Testis (tissue), 5 donors: ENCODE measurements at places on chromosomes 5 and 9.
A peak's percentile ranks its signal among the peaks of the same experiment; 100 is the strongest.

DNA sequence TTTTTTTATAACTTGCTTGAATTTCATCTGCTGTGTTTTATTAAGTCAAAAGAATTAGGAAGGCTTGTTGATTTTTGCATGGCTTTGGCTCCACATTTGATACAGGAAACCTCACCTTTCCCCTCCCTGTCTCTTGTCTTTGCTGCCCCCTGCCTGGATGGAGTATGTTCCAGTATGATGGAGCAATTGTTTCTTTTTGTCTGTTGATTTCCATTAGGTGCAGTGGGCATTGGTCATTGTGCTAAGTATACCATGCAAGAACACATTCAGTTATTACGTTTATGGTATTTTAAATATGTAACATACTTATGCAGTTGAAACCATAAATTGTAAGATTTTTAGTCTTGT, 19.6 kb downstream of the TJP2 start:
- no peaks in the 10 kb centered on the region for H3K27me3 ChIP-seq
- no peak for DNase-seq
- no peak overlapping the region for H3K4me3 ChIP-seq
- no peaks in the 10 kb centered on the region for H3K36me3 ChIP-seq

- no peaks in the 10 kb centered on the region for H3K27me3 ChIP-seq
- no peak for DNase-seq
- H3K4me1 ChIP-seq, result no peaks in the 10 kb centered on the region
- no peaks in the 10 kb centered on the region for H3K36me3 ChIP-seq
- H3K4me3 ChIP-seq, result no peak overlapping the region
Observed at GRCh38 chr9:101966691-101967090, 228.2 kb upstream of the GRIN3A start.

GRCh38 chr9:108182950-108183381, 672.8 kb downstream of the ACTL7B start:
- no peaks in the 10 kb centered on the region for H3K27me3 ChIP-seq
- no peak overlapping the region for H3K27ac ChIP-seq

DNA sequence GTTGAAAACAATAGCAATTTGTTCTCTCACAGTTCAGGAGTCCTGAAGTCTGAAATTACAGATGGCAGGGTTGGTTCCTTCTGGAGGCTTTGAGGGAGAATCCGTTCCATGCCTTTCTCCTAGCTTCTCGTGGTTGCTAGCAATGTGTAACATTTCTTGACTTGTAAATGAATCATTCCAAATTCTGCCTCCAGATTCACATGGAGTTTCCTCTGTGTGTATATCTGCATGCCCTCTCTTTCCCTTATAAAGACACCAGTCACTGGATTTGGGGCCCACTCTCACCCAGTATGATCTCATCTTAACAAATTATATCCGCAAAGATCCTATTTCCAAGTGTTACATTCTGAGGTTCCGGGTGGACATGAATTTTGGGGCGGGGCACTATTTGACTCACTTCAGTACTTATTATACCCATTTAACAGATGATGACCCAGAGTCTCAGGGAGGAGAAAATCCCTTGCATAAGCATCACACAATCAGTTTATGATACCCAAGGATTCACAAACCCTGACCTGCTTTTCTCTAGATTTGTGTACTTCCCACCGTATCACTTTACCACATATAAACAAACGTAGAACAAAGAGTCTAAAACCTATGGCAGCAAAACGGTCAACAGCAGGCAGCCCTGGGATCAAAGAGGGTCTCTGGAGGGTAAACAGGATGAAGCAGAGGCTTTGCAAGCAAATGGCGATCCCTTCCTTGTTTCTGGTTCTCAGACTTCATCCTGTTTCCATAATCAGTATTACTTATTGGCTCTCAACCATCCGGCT, 93.7 kb downstream of the C9orf152 start:
- H3K36me3 ChIP-seq, result no peaks in the 10 kb centered on the region
- no peak overlapping the region for H3K4me3 ChIP-seq
- H3K27ac ChIP-seq, result no peak overlapping the region
- DNase-seq, result no peak

DNA sequence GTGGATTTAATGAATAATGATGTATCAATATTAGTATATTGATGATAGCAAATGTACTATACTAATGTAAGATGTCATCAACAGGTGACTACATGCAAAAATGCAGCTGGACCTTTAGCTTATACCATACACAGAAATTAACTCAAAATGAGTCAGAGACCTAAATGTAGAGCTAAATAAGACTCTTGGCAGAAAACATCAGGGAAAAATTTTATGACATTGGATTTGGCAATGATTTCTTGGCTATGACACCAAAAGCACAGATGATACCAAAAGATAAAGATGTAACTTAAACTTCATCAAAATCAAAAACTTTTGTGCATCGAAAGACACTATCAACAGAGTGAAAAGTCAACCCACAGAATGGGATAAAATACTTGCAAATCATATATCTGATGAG, 64.0 kb upstream of the CCL21 start:
- no peaks in the 10 kb centered on the region for H3K36me3 ChIP-seq
- no peak overlapping the region for H3K4me3 ChIP-seq
- H3K27ac ChIP-seq, result no peak overlapping the region
- no peak for DNase-seq
- no peaks in the 10 kb centered on the region for H3K27me3 ChIP-seq

GRCh38 chr5:36670548-36670947, 64.1 kb downstream of the SLC1A3 start:
- no peaks in the 10 kb centered on the region for H3K27me3 ChIP-seq
- H3K4me1 ChIP-seq, result no peaks in the 10 kb centered on the region
- H3K27ac ChIP-seq, result no peak overlapping the region
- H3K4me3 ChIP-seq, result no peak overlapping the region
- DNase-seq, result no peak

- H3K27ac ChIP-seq, result no peak overlapping the region
- no peaks in the 10 kb centered on the region for H3K27me3 ChIP-seq
- H3K4me3 ChIP-seq, result no peak overlapping the region
- no peaks in the 10 kb centered on the region for H3K36me3 ChIP-seq
- H3K4me1 ChIP-seq, result no peaks in the 10 kb centered on the region
Observed at GRCh38 chr5:42483472-42484154, 60.4 kb downstream of the GHR start.

- no peaks in the 10 kb centered on the region for H3K36me3 ChIP-seq
- no peak overlapping the region for H3K27ac ChIP-seq
- H3K27me3 ChIP-seq, result no peaks in the 10 kb centered on the region
- no peak overlapping the region for H3K4me3 ChIP-seq
- peaks cover 9% of the 10 kb centered on the region for H3K4me1 ChIP-seq
Observed at GRCh38 chr5:66440202-66440680, 156.0 kb upstream of the MAST4 start.

GRCh38 chr5:158538506-158539074, 561.1 kb downstream of the EBF1 start:
- H3K27me3 ChIP-seq, result no peaks in the 10 kb centered on the region
- H3K4me3 ChIP-seq, result no peak overlapping the region
- no peaks in the 10 kb centered on the region for H3K36me3 ChIP-seq
- H3K27ac ChIP-seq, result no peak overlapping the region
- no peak for DNase-seq

DNA sequence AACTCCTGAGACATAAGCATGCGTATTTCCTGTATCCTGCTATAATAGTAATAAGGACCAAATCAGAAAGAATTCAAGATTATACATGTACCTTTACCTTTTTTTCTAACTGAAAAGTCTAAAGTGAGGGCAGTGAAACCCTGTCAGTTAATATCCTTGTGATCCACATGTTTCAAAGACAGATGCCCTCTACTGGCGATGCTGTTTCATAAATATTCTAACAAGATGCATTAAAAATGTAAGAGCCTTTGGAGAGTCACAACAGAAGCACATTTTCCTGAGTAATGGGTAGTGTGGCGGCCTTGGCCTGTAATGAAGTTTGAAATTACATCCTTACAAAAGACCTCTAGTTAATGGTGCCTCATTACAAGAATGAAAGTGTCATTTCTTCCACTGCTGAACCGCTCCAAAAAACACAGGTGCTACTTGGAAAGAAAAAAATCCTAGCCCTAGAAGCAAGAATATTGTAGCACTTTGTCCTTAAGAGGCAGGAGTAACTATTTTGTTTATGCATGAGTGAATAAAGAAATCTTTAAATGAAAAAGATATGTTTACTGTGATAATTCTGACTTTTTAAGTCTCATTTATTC, 232.6 kb downstream of the EPB41L4A start:
- no peak overlapping the region for H3K27ac ChIP-seq
- DNase-seq, result peak; percentile 35
- no peaks in the 10 kb centered on the region for H3K4me1 ChIP-seq

- no peaks in the 10 kb centered on the region for H3K36me3 ChIP-seq
- DNase-seq, result peak; percentile 80
- H3K4me3 ChIP-seq, result no peak overlapping the region
Observed at GRCh38 chr5:56512313-56512996, 279.3 kb upstream of the ANKRD55 start.

DNA sequence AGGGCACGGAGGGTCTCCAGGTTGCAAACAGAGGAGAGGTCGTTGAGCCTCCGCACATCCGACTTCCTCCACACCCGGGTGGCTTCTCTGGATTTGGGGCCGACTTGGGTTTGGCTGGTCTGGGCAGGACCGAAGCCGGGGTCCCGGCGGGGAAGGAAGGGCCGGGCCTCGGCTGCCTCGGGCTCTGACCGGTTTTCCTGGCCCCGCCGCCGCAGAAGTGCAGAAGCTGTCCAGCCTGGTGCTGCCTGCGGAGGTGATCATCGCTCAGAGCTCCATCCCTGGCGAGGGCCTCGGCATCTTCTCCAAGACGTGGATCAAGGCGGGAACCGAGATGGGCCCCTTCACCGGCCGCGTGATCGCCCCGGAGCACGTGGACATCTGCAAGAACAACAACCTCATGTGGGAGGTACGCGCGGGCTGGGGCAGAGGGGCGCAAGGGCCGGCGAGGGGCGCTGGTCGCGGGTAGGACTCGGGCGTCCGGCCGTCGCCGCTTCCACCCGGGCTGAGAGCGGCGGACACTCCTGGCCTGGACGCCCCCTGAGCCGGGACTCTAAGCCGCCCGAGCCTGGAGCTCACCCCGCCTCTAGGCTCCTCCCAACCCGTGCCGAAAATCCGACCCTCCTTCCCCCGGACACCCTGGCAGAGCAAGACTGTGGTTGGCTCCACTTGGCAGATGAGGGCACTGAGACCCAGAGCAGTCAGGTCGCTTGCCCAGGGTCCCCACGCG, 2.2 kb downstream of the PRDM12 start:
- no peak overlapping the region for H3K27ac ChIP-seq
- H3K27me3 ChIP-seq, result peaks cover 11% of the 10 kb centered on the region
- no peak for DNase-seq
- H3K36me3 ChIP-seq, result no peaks in the 10 kb centered on the region

- H3K27ac ChIP-seq, result no peak overlapping the region
- H3K27me3 ChIP-seq, result no peaks in the 10 kb centered on the region
- no peaks in the 10 kb centered on the region for H3K4me1 ChIP-seq
- no peak overlapping the region for H3K4me3 ChIP-seq
Observed at GRCh38 chr9:75000835-75001234, 27.3 kb downstream of the CARNMT1 start.

- H3K27me3 ChIP-seq, result no peaks in the 10 kb centered on the region
- no peak for DNase-seq
- H3K4me3 ChIP-seq, result no peak overlapping the region
- H3K36me3 ChIP-seq, result no peaks in the 10 kb centered on the region
- peaks cover 18% of the 10 kb centered on the region for H3K4me1 ChIP-seq
- no peak overlapping the region for H3K27ac ChIP-seq
Observed at GRCh38 chr5:440401-441201, 2.4 kb upstream of the EXOC3 start.

- no peak overlapping the region for H3K4me3 ChIP-seq
- no peak overlapping the region for H3K27ac ChIP-seq
- H3K27me3 ChIP-seq, result no peaks in the 10 kb centered on the region
- H3K4me1 ChIP-seq, result no peaks in the 10 kb centered on the region
- no peak for DNase-seq
- H3K36me3 ChIP-seq, result no peaks in the 10 kb centered on the region
Observed at GRCh38 chr9:99449726-99450125, 227.6 kb downstream of the SEC61B start.

DNA sequence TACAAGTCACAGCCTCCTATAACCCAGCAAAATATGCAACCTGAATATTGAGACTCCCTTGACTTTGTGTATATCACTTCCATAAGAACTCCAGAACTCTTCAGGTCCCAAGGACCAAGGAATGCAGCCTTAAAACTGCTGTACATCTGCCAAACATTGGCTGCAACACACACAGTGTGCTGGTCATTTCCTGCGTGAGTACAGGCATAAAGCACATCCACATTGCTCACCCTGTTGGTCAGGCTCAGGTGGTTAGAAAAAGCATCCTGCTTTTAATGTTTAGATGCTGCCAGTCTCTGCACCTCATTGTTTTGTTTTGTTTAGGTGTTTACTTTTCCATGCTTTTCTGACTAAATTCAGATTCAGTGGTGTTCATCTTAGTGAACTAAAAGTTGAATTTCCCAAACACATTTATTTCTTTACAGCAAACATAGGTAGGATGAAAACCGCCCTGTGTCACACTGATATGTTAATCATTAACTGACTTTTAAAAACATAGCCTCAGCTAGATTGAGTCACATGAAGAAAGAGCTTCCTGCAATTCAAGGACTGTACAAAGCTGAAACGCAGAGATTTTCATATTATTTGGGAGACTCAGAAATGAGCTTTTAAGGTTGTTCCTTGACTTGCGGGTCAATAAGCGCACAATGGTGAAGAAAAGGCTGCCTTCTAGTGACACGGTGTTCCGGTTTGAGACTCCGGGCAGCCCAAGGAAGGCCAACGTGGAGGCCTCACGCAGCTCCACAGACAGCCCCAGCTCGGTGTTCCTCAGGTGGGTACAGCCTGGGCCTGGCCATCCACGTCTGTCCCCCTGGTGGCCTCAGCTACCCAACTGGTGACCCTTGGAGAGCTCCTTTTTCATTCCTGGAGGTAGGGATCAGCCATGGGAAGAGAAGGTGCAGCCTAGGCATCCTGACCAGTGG, 52.2 kb upstream of the GRAMD2B start:
- no peak overlapping the region for H3K4me3 ChIP-seq
- H3K27me3 ChIP-seq, result no peaks in the 10 kb centered on the region
- no peak overlapping the region for H3K27ac ChIP-seq
- H3K4me1 ChIP-seq, result no peaks in the 10 kb centered on the region
- no peak for DNase-seq
- H3K36me3 ChIP-seq, result no peaks in the 10 kb centered on the region

- no peaks in the 10 kb centered on the region for H3K36me3 ChIP-seq
- no peak overlapping the region for H3K27ac ChIP-seq
- H3K4me1 ChIP-seq, result no peaks in the 10 kb centered on the region
- no peak for DNase-seq
- no peak overlapping the region for H3K4me3 ChIP-seq
Observed at GRCh38 chr5:118185018-118185417, 803.3 kb downstream of the DTWD2 start.

- no peaks in the 10 kb centered on the region for H3K27me3 ChIP-seq
- H3K36me3 ChIP-seq, result no peaks in the 10 kb centered on the region
- H3K4me3 ChIP-seq, result no peak overlapping the region
- no peak overlapping the region for H3K27ac ChIP-seq
Observed at GRCh38 chr9:134712926-134713325, 71.3 kb downstream of the COL5A1 start.

- H3K4me3 ChIP-seq, result no peak overlapping the region
- no peak for DNase-seq
- no peaks in the 10 kb centered on the region for H3K4me1 ChIP-seq
- H3K27ac ChIP-seq, result no peak overlapping the region
Observed at GRCh38 chr9:84996029-84996428, 326.5 kb downstream of the NTRK2 start.
